ENCODE measurements at places on chromosomes 2 and 18.

DNA sequence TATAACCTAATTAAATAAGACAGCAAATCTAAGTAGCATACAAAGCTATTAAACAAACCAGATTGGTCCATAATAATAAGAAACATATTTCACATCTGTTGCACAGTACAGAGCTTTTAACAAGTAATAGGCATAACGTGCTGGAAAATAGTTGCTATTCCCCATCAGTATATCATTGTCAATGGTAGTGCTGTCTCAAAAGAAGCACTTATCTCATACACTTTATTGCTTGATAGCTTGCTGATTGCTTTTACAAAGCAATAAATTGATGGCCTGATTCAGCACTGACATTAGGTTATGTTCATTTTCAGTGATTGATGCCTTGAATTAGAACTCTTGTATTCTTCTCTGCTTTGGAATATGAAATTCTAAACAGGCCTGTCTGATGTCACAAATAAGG lies 641.7 kb downstream of the CBLN2 start:
- DNase-seq = no peak

DNA sequence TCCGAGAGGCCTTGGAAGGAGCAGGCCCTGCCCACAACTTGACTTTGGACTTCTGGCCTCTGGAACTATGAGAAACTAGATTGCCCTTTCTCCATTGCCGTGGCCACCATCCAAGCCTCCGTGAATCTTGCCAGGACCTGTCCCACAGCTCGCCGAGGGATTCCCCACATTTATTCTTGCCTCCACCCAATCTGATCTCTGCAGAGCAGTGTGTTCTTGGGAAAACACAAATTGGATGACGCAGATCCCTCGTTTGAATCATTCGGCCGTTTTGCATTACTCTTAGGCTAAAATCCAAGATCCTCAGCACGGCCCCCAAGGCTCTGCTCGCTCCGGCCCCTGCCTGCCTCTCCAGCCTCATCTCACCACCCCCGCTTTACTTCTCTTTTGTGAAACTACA lies 364.2 kb downstream of the ZNF516 start:
- DNase-seq = no peak

GRCh38 chr2:75616406-75616805 lies 30.2 kb upstream of the MRPL19 start:
- DNase-seq = no peak

GRCh38 chr2:3643371-3644245 lies 14.4 kb upstream of the ALLC start:
- DNase-seq = no peak

DNA sequence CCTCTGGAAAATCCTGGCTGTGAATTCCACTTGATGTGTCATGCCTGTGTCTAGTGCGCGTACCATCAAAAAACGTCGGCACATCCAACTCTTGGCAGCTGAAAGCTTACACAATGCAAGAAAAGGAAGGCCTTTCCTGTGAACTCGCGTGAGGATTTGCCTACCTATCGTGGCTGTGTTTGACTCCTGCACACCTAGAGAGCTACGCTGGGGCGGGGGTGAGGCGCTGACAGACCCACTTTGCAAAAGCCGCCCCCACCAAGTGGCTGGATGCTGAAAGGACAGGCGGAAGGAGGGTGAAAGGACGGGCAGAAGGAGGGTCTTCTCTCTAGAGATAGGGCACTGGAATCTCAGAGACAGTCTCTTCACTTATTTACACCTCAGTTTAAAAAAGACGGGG lies 270.1 kb downstream of the EIPR1 start:
- DNase-seq = no peak

GRCh38 chr2:86143307-86143706 lies 37.3 kb downstream of the PTCD3 start:
- DNase-seq = no peak

DNA sequence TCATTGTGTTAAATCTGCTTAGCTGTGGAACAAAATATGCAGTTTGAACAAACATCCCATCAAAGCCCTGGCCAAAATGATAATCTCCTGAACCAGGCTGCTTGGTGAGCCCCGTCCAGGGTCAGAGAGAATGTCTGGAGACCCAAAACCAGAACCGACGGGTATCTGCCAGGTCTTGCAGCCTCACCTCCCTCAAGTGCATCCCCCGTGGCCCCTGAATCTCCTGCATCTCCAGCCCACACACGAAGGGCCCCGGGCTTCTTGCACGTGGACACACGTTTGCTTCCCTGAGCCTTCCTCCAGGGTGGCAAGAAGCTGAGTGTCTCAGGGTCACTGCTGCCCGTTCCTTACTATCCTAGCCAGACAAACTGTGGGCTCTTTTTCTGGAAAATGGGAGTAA lies 50.5 kb upstream of the PXDN start:
- no peak for DNase-seq

DNA sequence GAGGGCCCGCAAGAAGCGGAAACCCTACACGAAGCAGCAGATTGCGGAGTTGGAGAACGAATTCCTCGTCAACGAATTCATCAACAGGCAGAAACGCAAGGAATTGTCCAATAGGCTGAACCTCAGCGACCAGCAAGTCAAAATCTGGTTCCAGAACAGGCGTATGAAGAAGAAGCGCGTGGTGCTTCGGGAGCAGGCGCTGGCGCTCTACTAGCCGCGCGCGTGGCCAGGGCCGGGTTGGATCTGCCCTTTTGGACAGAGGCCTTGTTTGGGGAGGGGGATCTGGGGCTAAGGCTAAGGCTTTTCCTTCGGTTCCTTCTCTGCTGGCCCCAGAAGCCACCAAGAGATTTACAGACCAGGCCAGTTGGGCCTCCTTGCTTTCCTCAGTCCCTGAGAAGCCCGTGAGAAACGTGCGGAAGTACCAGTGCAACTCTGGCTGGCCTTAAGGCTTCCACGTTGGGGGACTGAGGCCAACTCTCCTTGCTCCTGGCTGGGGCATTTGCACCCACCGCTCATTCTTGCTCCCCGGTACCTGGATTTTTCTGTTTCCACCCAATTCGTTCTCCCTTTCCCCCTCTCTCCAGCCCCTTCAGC lies 1.0 kb downstream of the HOXD12 start:
- DNase-seq = no peak

GRCh38 chr2:101149241-101150192 lies 1.7 kb downstream of the TBC1D8 start:
- no peak for DNase-seq

GRCh38 chr18:62521082-62521481 lies 1.7 kb upstream of the ZCCHC2 start:
- DNase-seq = no peak

DNA sequence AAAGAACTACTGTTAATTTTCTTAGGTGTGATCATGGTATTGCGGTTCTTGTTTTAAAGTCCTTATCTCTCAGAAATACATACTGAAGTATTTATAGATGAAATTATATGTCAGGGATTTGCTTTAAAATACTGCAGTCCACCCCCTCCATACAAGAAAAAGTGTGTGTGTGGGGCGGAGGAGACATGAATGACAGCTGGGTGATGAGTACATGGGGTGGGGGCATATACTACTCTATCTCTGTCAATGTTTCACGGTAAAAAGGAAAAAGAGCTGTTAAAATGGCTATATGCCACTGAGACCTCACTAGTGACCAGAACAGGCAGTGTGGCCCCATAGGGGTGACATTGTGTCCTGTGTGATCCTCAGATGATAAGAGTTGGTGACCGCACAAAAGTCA lies 54.1 kb downstream of the SPRED2 start:
- DNase-seq = no peak

- no peak for DNase-seq
These were observed 116.2 kb downstream of the RAB3GAP1 start for GRCh38 chr2:135168204-135168856.

DNA sequence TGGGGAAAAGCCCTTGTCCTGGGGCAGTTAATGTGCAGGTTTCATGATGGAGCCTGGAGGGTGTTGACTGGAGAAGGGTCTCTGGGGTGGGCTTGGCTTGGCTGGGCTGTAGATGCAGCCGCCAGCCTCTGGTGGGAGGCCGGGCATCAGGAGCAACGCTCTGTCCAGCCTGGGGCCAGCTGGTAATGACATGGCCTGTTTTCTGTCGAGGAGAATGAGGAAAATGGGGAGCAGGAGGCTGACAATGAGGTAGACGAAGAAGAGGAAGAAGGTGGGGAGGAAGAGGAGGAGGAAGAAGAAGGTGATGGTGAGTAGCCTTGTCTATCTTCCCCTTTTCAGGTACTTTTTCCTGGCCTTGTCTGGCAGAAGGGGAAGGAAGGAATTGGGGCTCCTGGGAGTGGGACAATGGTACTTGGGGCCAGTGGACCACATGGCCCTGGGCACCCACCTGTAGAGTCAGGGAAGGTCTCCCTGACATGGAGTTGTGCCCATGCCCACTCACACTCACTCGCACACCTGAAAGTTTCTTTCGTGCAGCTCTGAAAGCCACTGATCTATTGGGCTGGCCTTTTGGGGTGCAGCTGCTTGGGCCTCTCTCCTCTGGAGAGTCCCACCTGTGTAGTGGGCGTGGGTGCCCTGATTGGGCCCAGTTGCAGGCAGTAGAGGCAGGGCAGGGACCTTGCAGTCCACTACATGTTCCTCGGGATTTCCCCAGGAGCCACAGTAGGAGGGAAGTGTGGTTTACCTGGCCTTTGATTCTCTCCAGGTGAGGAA lies 3.5 kb downstream of the PTMA start:
- DNase-seq = no peak

- DNase-seq = no peak
These were observed 103.8 kb downstream of the ASAP2 start for GRCh38 chr2:9310377-9310776.

DNA sequence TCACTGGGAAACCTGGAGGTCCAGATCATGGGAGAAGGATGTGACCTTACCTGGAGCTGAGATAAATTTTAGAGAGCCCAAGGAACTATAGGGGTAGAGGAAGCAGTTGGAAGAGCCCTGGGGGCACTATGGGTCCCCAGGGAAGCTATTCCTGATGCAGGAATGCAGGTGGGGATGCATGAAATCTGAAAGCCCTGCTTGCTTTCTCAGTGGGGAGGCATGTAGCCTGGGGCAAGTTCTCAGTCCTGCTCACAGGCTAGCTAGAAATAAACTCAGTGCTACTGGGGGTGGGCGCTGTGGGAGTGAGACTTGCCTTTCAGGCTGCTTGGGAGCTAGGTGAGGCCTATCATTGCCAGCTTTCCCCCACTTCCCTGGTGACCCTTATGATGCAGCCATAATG lies 499.7 kb downstream of the PTH2R start:
- DNase-seq = no peak

Data from stimulated activated CD4-positive, alpha-beta T cell treated with anti-CD3 and anti-CD28 coated beads, Interleukin-4, amount 100 ng/mL, for 4 hours (primary cell).